ENCODE measurements at places on chromosomes 11 and 22.

- DNase-seq: no peak
Observed at GRCh38 chr22:44277386-44278135, 35.2 kb downstream of the SHISAL1 start.

DNA sequence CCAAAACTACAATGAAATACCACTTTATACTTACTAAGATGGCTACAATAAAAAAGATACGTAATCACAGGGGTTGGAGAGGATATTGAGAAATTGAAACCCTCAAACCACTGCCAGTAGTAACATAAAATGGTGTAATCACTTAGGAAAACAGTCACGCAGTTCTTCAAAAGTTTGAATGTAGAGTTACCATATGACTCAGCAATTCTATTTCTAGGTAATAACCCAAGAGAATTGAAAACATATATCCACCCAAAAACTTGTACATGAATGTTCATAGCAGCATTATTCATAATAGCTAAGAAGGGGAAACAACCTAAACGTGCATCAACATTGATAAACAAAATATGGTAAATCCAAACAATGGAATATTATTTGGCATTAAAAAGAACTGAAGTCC is 24.4 kb upstream of the PSMA1 start:
- no peak for DNase-seq

GRCh38 chr11:78659326-78660270 is 84.9 kb upstream of the NARS2 start:
- DNase-seq: no peak

GRCh38 chr11:65640483-65641296 is 2.8 kb downstream of the SIPA1 start:
- peak; percentile 52 for DNase-seq

DNA sequence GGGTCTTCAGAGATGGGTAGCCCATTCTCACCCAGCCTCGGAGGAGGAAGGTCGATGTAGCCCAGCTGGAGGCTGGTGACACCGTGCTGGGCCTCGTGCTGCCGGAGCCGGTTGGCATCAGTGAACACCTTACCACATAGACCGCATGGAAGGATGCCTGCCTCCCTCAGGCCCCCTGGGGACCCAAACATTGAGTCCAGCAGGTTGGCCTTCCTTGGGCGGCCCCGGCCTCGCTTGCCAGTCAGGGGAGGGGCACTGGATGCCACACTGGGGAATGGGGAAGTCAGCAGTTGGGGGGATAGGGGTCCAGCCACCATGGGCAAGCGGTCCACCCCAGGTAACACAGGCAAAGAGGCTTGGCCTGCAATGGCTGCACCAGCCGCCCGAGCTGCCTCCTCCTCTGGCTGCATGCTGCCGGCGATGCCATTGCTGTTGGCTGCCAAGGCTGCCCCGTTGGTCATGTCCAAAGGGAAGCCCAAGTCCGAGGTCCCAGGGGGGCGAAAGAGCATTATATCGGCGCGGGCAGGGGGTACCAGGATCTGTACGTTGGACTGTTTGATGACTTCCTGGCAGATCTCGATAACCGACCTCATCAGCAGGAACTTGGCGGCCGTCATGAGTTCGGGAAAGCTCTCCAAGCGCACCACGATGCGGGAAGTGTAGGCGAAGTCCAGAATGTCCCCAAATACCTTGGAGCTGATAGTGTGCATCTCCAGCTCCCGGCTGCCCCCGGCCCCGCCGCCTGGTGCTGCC is 1.4 kb downstream of the PATZ1 start:
- peak; percentile 62 for DNase-seq

- peak; percentile 12 for DNase-seq
Observed at GRCh38 chr11:133163463-133164419, 368.6 kb downstream of the OPCML start.

- no peak for DNase-seq
Observed at GRCh38 chr11:96035740-96036078, 111.8 kb upstream of the MTMR2 start.

GRCh38 chr11:72972496-72973128 is 158.4 kb downstream of the ATG16L2 start:
- no peak for DNase-seq

DNA sequence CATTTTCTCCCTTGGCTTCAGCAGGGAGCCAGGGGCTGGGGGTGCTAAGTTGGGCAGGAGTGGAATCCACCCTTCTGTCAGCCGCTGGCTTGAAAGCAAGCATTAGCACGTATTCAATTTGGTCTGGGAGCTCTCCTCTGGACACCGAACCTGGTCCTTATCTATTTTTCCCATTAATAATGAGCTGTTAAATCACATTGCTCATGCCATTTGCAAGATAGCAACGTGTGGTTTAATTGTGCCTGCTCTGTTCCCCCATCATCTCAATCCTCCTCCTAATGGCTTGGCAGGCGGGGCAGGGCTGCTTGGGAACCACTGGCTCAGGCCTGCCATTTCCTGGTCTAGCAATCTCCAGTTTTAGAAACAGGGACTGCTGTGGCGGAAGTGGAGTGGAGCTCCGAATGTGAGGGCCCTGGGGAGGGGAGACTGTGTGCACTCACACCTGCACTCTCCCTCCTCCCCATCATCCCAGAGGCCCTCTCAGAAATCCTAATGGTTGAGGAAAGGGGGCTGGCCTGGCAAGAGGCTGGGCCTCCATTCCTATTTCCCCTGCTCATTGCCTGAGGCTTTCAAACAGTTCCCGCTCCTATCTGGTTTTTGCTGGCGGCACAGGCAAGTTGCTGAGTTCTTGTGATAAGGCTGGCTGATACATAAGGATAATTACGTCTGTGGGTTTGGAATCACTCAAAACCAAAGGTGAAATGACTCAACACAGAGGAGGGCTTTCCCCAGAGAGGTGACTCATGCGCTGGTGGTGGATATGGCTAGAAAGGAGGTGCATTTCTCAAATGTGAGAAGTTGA is 201.2 kb upstream of the E2F8 start:
- DNase-seq: no peak

GRCh38 chr11:111977146-111978027 is 40.2 kb downstream of the DIXDC1 start:
- DNase-seq: peak; percentile 46

DNA sequence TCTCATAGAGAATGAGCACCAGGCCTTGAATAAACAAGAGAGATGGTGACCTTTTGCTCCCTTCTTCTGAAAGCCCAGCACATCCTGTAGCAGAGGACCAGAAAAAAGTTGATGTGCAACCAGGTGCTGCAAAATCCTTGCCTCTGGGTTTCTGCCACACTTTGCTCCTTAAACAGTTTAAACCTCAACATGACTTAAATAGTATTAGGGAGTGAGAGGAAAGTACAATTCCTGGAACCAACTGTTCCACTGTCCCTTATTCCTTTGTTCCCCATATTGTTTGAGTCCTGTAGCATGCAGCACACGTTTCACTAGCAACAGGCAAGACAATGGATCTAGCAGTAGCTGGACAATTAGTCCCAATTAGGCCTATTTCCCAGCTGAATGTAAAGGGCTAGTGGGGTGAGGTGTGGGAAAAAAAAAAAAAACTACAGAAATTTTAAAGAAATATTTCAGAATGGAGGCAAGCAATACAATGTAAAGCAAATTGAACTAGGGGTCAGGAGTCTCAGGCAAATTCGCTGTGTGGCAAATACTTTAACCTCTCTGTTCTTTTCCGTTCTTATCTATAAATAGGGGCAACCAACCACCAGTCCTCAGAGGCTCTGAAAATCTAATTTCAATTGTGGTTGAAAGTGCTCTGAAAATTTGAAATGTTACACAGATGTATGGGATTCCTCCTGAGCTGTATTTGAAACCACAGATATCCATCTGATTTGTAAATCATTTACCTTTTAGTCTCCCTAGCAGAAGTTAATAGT is 6.6 kb downstream of the MPPED2 start:
- DNase-seq: no peak

DNA sequence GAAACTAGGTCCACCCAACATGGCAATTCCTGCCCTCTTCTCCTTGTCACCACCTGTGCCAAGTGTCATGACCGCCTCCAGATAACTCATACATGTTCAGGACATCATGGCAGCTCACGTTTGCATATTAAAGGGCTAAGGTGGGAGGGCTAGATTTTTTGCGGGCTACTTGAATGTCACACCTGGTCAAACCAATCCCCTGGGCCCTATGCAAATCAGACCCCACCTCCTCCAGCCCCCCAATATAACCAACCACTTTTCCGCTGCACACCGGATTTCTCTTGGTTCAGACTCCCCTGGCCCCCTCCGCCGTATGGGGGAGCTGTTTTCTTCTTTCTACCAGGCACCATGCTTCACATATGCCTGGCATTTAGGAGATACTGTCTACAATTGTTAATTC is 12.6 kb downstream of the UPB1 start:
- DNase-seq: peak; percentile 72

GRCh38 chr11:75644946-75645345 is 23.9 kb downstream of the MAP6 start:
- DNase-seq: no peak

GRCh38 chr11:120956710-120957495 is 67.0 kb upstream of the TBCEL start:
- no peak for DNase-seq

DNA sequence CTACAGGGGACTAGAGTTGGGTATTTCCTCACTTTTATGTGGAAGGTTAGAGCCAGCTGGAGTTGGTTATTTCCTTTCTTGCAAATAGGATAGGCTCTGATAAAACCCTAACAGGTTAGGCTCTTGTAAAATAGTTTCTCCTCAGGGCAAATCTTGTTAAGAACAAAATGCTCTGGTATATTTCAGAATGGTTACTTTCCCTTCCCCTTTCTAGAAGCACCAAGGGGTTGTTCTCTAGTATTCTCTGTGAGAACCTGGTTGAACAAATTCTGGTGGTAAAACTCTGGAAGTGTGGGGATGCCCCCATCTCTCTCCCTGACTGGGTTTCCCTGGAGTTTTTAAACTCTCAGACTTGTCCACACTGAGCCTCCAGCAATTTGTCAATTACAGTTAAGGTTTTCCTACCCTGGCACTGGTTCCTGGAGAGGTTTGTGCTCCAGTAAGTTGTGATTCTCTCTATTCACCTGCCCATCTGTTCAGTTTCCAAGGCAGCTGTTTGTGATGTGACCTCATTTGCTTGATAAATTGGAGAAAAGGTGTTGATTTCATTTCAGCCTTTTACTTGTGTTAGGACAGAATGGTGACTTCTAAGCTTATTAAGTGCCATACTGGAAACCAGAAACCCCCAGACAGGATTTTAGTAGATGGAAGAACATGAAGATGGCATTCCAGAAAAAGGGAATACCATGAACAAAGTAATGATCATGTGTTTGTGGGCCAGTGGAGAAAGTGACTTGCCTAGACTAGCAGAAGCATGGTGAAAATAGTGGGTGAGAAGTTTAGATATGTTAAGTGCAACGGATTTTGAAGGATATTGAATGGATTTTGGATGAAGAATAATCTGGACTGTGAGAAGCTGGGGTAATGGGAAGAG is 64.6 kb downstream of the EXT2 start:
- no peak for DNase-seq

- DNase-seq: no peak
Observed at GRCh38 chr11:77596626-77597025, 6.9 kb downstream of the AQP11 start.

DNA sequence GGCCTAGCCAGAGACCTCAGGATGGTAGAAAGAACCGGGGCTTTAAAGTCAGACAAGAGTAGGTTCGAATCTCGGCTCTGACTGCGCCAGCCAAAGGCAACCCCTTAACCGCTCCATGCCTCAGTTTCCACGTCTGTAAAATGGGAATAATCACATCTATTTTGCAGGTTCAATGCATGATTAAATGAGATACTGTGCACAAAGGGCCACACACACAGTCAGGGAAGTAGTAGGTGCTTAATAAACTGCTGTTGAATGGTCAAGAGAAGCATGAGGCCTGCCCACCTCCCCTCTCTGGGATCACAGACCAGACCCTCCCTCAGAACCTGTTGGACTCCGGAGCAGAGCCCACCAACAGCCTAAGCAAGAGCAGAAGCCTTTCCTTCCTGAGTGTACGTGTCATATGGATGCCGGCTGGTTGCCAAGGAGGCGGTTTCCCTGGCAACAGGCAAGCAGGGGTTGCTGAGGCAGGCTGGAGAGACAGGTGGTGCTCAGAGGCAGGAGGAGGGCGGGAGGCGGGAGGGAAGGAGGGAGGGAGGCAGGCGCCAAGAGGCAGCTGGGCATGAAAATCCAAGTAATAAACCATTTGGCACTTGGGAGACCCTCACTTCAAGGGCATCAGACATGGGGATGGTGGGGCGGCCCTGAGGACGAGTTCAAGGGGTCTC is 43.9 kb downstream of the NFAM1 start:
- DNase-seq: no peak

DNA sequence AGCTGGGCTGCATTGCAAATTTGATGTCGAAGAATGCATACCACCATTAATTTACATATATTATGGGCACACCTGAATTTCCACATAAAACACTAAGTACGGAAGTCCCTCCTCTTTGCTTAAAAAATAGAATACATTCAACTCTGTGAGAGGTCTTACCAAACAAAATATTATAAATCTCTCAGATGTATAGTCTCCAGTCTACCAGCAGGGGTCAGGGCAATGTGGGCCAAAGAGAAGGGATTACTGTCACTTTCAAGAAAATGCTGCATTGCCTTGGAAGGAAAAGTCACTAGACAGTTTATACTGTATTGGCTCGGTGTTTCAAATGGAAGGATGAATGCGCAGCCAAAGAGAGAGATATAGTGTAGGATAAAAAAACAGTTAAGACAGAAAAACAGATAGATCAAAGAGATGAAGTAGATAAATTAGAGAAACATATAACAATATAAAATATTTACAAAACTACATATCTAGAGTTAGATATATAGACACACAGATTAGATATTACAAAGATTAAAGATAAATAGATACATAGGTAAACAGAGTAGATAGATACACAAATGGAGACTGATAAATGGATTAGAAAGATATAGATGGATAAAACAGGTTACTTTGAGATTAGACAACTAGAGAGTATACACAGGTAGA is 20.9 kb downstream of the SERGEF start:
- DNase-seq: peak; percentile 67

DNA sequence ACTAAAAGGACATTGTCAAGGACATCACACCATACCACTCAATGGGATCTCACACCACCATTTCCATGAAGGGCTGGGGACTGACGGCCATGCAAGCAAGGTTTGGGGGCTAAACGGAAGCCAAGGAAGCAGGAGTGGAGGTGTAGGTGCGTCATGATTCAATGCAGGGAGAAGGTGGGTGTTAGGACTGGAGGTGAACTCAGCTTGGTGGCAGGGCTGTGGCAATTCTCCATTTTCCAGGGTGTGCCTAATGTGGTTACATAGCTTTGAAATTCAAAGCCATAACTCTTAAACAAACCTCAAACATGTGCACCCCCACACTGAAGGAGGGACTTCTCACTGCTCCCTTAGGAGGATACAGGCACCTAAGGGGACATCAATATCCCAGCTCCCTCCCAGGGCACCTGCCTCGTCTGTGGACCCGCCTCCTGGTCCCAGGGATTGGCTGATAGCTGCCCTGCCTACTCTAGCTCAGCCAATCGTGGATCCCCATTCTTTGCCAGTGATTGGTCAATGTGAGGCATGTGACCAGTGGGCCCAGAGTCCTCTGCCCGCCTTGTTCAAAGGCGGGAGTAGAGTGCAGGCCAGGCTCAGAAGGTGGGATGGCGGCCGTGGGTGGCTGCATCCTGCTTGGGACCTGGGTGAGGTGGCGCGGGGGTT is 64.6 kb downstream of the CTTN start:
- no peak for DNase-seq

Data from germinal center (tissue), 1 donor.